ENCODE measurements at places on chromosomes 11 and 22. TPM values are rescaled to one million over a fixed set of nuclear protein-coding genes. Genes with fewer than 3 reads are reported as not detected.
A peak's percentile ranks its signal among the peaks of the same experiment; 100 is the strongest.

APOBEC3H gene
- total RNA-seq: 0.21 TPM

GRCh38 chr11:68296344-68297051 is 15.9 kb upstream of the LRP5 start:
- no peak for DNase-seq

DNA sequence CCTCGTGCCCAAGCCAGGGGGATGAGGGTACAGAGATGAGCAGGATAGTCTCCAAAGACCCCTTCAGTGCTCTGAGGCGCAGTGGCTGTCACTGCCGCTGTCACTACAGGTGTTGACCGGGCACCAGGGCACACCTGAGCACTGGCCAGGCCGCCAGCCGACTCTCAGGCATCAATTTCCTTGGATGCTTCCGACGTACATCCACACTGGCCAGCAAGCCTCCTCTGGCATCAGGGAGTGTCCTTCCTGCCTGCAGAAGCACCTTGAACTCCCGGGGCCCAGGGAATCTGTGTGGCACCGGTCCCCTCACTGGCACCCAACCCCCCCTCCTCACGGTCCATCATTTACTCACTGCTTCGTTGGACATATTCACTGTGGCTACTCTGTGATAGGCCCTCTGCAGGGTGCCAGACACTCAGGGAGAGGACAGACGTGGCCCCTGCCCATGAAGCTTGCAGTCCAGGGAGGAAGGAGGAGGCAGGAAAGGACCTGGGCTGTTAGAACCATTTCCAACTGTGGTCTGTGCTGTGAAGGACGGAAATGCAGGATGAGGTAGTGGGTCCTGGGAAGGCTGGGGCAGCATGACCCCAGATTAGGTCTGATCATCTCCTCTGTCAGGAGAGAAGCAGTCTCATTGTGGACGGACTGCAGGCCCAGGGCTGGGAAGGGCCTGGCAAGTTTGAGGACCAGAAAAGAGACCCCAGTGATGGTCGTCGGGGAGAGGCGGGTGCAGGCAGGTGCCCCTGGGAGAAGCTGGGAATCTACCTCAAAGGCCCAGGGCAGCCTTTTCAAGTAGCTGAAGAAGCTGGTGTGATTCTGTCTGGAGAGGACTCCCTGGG is 46.3 kb upstream of the ANO1 start:
- DNase-seq: no peak

DNA sequence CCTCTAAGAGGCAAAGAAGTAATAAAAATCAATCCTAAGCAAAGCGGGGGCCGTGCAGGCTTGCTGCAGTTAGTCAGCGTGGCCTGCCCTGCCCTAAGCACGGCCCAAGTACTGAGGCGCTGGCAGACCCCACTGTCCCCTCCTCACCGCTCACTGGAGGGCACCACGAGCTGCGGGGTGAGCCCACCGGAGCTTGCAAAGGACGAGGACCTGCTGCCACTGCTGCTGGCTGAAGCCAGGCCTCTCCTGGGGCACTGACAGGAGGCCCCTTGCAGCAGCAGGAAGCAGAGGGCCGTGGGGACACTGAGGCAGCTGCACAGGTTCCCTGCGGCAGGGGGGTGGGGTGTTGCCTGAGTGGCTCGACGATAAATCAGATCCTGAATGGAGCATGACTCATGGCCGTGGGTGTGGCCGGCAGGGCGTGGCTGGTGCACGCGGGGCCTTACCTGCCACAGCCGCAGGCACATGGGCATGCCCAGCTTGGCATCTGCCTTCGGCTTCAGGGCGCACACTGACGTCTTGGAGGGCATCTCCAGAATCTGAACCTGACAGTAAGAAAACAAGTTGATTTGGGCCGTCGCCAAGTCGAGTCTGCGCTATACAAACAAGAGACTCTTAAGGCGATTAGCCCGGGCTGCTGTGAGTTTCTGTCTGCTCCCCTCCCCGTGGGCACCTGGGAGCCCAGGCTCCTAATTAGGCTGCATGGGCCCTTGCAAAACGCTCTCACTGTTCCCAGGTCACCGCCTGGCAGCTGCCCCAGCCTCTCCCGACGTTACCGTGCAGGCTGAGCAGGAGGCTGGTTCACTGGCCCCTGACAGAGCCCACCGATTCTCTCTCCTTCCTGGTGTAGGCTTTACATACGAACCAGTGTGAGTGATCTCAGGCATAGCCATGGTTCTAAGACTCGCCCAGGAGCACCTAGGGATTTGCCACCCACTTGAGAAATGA is 45.9 kb downstream of the TBX1 start:
- no peak for DNase-seq

GRCh38 chr22:27574002-27574366 is 227.6 kb downstream of the MN1 start:
- DNase-seq: no peak

DNA sequence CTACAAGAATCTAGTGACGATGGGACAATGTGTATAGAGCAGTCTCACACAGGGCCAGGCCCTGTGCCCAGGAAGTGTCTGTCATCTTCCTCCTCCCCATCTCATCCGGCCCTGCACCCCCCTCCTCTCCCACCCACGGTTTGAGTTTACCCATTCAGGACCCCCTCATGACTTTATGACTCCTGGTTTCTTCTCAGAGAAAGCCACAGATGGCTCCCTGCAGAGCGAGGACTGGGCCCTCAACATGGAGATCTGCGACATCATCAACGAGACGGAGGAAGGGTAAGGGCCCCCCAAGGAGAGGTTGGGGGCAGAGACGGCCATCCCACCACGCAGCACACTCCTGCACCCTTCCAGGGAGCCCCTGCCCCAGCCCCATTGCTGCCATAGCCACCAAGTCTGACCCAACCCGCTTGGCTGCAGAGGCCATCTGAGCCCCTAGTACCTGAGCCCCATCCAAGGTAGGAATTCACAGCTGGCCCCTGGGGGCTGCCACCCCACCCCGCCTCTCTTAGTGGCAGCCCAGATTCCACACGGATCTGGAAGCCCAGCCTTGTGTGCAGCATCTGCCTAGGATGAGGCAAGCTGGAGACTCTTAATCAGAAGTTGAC is 18.1 kb downstream of the TOM1 start:
- DNase-seq: no peak

- DNase-seq: no peak
Measured at GRCh38 chr22:48098243-48098920, 1335.9 kb downstream of the TBC1D22A start.

- peak; percentile 76 for DNase-seq
Measured at GRCh38 chr11:44568658-44569473, 3.4 kb downstream of the CD82 start.

DNA sequence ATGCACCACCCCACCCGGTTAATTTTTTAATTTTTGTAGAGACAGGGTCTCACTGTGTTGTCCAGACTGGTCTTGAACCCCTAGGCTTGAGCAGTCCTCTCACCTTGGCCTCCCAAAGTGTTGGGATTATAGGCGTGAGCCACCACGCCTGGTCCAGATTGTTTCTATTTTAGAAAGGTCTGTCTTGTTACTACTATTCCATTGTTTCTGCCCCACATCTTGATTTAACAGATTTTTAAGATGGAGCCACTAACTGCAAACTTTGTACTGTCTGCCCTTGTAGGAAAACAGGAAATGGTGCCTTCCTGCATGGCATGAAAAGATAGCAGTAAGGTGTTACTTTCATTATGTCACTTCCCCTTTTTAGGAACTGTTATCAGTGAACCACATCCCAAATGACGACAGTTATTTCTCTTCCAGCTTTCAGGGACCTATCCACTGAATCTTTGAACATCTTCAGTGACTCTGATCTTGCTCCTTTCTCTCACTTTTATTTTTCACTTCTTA is 23.2 kb downstream of the TAF1D start:
- DNase-seq: no peak

GRCh38 chr11:134014511-134014910 is 54.4 kb upstream of the JAM3 start:
- DNase-seq: peak; percentile 40

DNA sequence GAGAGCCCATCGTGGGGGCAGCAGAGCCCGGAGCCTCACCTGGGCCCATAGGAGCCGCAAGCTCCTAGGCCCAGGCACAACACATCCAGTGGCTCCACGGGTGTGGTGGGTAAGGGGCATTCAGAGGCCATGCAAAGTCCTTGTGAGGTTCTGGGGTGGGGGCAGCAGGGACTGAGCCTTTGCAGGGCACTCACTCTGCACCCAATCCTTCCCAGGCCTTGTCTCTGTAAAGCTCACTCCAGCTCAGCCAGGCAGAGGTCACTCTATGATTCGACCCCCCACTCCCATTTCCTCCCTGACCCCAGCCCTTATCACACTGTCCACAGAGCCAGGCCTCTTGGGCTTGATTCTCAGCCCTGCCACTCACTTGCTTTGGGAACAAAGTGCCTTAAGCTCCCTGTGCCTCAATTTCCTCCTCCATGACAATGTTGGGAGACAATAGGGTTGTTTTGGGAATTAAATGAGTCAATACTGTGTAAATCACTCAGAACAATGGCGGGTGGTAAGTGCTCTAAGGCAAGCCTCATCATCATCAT is 46.6 kb downstream of the LRRC32 start:
- DNase-seq: no peak

- peak; percentile 71 for DNase-seq
Measured at GRCh38 chr11:72773291-72773690, 20.6 kb downstream of the STARD10 start.

DNA sequence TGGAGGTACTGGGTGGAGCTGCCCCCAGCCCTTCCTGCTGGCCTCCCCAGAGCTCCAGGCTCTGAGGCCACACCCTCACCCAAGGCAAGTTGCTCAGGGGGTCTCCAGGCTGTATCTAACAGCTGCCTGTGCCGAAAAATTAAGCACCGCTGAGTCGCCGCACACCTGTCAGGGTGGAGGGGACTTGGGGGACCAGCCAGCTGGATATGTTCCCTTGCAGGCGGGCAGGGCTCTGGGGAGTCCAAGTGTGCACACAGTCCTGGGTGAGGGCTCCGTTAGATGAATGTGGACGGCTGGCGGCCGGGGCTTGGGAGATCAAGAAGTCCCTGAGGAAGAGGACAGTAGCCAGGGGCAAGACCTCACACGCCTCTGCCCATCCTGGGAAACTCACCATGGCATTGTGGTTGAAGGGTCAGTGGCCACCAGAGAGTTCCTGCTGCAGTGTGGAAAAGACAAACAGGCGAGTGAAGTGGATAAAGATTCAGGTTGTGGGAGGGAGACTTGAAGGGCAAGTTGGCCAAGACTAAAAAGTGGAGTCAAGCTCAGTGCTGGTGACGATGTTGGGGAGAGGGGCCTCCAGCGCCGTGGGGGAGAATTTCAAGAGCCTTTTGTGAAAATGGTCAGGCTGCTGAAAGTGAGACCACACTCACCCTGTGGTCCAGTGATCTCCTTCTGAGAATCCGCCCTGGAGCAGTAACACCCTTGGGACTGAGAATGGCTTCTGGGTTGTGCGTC is 69.6 kb downstream of the CDKN1C start:
- DNase-seq: no peak

DNA sequence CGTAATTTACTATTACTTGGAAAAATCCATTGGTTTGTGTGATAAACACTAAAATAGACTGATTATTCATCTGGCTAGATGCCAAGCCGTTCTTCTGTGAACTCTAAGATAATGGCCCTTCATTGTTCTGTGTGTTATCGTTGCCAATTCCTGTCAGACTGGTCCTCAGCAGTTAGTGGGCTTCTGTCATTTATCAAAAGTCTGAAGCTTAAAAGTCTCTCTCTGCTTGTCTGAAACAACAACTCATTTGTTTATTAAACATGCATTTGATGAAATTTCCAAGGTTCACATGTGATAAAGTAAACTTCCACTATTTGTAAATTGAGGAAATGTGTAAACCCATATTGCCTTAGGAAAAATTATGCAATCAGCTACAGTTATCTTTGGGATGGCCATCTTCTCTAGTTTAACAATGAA is 21.1 kb upstream of the RDX start:
- DNase-seq: no peak

DNA sequence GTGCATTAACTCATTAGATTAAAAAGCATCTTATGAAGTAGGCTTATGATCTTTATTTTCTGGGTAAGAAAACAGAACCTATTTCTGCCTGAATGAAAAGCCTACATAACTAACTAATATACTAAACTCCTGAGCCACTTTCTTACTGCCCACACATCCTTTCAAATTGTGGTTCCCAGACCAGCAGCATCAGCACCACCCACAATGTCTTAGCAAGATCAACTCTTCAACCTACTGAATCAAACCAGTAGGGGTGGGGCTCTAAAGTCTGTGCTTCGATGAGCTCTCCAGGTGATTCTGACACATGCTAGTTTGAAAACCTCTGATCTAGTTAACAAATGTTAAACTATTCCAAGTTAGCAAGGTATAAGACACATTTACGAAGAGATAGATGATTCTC is 462.4 kb downstream of the DLG2 start:
- no peak for DNase-seq

DNA sequence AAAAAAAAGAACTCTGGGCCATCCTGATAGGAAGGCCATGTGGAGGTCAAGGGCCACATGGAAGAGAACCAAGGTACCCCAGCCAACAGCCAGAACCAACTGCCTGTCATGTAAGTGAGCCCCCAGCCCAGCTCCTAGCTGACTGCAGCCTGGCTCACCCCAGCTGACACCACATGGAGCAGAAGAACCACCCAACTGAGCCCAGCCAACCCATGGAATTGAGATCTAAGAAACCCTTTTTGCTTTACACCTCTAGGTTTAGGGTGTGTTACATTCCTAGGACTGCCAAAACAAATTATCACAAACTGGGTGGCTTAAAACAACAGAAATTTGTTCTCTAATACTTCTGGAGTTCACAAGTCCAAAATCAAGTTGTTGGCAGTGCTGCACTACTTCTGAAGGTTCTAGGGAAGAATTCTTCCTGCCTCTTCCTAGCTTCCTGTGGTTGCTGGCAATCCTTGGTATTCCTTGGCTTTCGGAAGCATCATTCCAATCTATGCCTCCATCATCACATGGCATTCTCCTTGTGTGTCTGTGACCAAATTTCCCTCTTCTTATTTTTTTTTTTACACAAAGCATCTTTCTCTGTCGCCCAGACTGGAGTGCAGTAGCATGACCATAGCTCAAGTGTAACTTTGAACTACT is 4.4 kb downstream of the C11orf86 start:
- DNase-seq: no peak

GRCh38 chr11:35933320-35933871 is 10.5 kb upstream of the LDLRAD3 start:
- no peak for DNase-seq

DNA sequence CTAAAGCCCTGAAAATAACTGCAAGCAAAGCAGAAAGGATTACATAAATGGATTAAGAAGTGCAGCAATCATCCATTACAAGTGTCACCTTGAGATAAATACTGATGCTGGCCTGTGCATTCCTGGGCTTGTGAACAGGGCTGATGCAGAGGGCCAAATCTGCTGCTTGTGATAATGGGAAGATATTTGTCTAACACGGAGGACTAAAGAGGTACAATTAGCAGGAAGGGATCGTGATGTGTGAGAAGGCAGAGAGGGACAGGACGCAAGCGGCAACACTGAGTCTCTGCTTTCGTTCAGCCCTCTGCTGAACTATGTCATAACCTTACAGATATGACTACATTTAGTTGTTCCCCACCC is 107.7 kb upstream of the DDI1 start:
- DNase-seq: no peak

SLC35F2 gene
- total RNA-seq: 0.22 TPM

TREH gene
- total RNA-seq: not detected

OR2D2 gene
- not detected for total RNA-seq

GRCh38 chr11:70244698-70245097 is 25.8 kb upstream of the PPFIA1 start:
- no peak for DNase-seq

Data from heart left ventricle (tissue), 16 donors.